ENCODE measurements at places on chromosomes 7 and 10. TPM values are rescaled to one million over a fixed set of nuclear protein-coding genes. Genes with fewer than 3 reads are reported as not detected.

DNA sequence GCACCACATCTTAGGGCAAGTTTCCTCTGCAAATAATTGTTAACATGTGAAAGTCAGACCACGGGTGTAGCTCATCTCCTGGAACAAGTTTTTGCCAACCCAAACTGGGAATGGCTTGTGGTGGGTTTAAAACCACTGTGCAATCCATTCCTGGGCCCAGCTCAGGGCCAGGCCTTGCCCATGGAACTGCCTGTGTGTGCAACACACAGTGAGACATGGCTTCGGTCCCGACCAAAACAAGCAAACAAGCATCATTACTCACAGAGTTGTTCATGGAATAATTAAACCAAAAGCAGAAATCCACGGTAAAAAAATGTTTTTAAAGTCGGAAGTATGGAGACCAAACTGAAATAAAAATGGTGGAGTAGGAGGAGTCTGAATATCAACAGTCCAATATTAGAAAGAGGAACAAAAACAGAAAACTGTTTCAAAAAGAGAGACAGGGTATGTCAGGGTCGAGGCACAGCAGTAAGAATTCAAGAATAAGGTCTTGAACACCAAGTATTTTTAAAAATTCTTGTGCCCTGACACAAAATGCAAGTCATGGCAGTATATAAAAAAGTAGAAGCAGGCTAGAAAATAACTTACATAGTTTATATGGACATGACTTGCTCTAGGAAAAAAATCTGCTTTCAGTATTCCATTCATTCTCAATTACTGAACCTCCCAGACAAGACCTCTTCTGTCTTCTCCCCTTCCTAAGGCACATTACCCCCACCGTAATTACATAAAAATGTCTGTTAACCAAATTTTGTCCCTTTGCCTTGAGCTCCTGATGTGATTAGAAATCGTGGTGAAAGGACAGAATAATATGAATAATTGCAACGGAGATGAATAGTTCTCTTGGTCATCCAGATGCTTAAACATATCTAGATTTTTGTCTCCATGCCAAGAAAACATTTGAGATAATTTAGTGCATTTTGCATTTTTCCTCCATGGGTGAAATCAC lies 88.4 kb downstream of the FAS start:
- H3K36me3 ChIP-seq: no peaks in the 10 kb centered on the region
- no peak overlapping the region for H3K4me3 ChIP-seq
- H3K27me3 ChIP-seq: peaks cover 2% of the 10 kb centered on the region
- no peak for DNase-seq

DNA sequence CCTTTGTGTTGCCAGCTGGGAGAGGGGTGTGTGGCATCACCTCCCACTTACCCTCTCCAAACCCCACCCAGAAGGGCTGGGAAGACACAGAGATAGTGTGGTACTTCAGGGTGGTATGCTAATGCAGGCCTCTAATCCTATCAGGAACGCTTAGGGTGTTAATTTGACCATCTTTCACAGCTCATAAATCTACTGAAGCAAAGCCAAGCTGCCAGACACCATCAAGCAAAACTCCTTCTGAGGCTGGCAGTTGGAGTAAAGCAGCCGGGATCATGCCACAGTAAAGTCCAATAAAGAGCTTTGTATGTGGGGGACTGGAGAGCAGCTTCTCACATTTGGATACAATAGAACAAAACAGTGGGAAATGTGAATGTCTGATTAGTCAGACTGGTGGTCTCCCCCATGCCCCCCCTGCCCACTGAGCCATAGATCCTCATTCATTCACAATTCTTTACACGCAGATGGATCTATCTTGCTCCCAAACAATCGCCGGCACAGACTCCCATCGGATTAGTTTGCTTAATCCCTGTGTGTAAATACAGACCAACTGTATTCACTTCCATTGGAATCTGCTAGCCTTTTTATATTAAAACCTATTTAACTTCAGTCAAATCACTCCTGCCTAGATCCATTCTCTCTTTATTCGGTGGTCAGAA lies 29.6 kb downstream of the FGFBP3 start:
- H3K27ac ChIP-seq: no peak overlapping the region
- peaks cover 3% of the 10 kb centered on the region for H3K27me3 ChIP-seq
- no peak for DNase-seq
- no peaks in the 10 kb centered on the region for H3K4me1 ChIP-seq
- no peak overlapping the region for H3K4me3 ChIP-seq

DNA sequence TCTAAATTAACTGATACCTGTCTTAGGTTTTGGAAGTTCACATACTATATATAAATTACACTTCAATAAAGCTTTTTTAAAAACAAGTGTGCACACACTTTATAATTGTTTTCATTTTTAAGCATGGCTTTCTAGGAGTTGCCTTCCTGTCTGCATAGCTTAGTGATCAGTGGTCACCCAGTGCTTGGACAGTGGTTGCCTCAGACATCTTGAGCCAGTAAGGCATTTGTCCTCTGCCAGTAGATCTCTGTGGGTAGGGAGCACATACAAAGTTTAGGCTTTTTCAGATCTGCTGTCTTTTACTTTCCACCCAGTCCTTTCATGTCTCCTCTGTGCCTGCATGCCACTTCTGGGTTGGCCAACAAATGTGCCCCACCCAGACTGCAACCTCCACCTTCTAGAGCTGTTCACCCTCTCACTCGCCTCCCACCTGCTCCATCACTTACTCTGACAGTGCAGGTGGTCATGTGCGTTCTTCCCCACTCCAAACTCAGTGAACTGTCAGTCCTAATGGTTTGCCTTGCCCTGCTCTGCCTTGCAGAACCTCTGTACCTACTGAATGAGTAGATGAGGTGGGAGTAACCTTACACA lies 31.7 kb downstream of the TPST1 start:
- no peak overlapping the region for H3K4me3 ChIP-seq
- no peak overlapping the region for H3K27ac ChIP-seq
- H3K36me3 ChIP-seq: no peaks in the 10 kb centered on the region

- H3K36me3 ChIP-seq: peaks cover 16% of the 10 kb centered on the region
- DNase-seq: peak; percentile 97
- no peaks in the 10 kb centered on the region for H3K27me3 ChIP-seq
Observed at GRCh38 chr10:97425964-97426775, at the start of gene PGAM1. TSS of gene PGAM1 (plus strand) at chr10:97426191. CDS start at chr10:97426308, 117 bp downstream.

GRCh38 chr7:120274899-120275298 lies 1.9 kb downstream of the KCND2 start:
- no peak overlapping the region for H3K4me3 ChIP-seq
- DNase-seq: no peak
- H3K27ac ChIP-seq: no peak overlapping the region

DNA sequence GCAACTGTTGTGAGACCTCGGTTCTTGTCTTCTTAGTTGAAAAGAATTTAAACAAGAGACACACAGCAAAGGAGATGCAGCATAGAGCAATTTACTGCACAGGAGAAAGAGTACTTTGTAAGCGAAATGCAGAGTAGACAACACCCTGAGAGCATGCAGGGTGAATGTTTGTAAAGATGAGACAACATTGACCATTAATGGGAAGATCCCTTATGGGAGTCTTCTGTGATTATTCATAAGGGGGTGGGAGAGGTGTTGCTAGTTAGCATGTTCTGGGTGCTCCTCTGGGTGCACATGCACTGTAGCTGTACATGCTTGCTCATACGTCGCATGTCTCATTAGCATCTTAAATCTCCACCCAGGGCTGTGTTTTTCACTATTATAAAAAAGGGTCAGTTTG lies 62.3 kb downstream of the CLRN3 start:
- H3K27ac ChIP-seq: no peak overlapping the region
- no peaks in the 10 kb centered on the region for H3K4me1 ChIP-seq
- H3K36me3 ChIP-seq: no peaks in the 10 kb centered on the region
- DNase-seq: no peak

- H3K4me1 ChIP-seq: no peaks in the 10 kb centered on the region
- DNase-seq: no peak
- H3K4me3 ChIP-seq: no peak overlapping the region
- H3K27me3 ChIP-seq: no peaks in the 10 kb centered on the region
- no peak overlapping the region for H3K27ac ChIP-seq
Observed at GRCh38 chr7:112782498-112782897, 7.7 kb downstream of the TMEM168 start.

Gene KLLN
- 0.54 TPM for total RNA-seq

Gene MACROH2A2
- total RNA-seq: 2.4 TPM

GRCh38 chr7:76357475-76358010 lies 1.2 kb downstream of the YWHAG start:
- no peak for DNase-seq
- peaks cover 9% of the 10 kb centered on the region for H3K36me3 ChIP-seq
- no peaks in the 10 kb centered on the region for H3K27me3 ChIP-seq
- peaks cover 29% of the 10 kb centered on the region for H3K4me1 ChIP-seq

Gene NUTM2E
- not detected for total RNA-seq

Gene NOLC1
- 35.6 TPM for total RNA-seq

DNA sequence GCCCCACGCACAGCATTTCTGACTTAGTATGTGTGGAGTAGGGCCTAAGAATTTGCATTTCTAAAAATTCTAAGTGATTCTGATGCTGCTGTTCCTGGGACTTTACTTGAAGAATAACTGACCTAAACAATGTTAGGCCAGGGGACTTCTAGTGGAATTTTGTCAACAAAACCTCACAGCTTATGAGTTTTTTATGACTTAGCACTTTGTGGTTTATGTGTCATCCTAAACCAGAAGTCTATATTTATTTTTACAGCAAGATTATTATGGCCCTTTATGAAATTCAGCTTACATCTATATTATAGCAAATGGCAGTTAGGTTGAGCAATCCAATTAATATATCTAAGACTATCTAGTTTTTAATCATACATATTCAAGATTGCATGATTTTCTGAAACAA lies 24.6 kb upstream of the BET1 start:
- H3K36me3 ChIP-seq: no peaks in the 10 kb centered on the region
- no peak overlapping the region for H3K27ac ChIP-seq
- no peaks in the 10 kb centered on the region for H3K4me1 ChIP-seq
- H3K4me3 ChIP-seq: no peak overlapping the region

GRCh38 chr7:55878691-55879090 lies 8.6 kb upstream of the ZNF713 start:
- no peaks in the 10 kb centered on the region for H3K4me1 ChIP-seq
- H3K36me3 ChIP-seq: no peaks in the 10 kb centered on the region
- DNase-seq: no peak
- H3K27me3 ChIP-seq: no peaks in the 10 kb centered on the region
- no peak overlapping the region for H3K27ac ChIP-seq

DNA sequence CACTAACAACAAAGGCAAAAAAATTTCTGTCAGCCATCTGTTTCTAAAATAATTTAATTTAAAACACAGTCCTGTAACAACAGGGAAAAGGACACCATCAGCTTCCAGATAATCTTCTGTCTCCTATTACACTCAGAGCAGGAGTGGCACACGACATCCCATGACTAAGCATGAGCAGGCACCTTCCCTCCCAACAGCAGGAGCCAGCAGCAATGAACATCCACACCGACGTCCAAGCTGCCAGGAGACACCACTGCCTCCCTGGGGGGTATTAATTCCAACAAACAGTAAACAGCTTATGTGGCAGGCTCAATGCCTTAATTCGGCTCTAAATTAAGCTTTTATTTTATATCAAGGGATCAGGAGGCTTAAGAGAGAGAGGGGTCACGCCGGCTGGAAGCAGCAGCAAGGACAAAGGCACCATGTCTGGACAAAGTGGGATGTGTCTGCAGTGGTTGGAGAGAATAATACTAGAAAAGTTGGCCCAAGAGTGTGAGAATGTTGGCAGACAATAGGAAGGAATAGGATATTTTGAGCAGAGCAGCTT lies 45.7 kb downstream of the KIAA1549 start:
- no peak overlapping the region for H3K27ac ChIP-seq
- DNase-seq: no peak
- H3K4me3 ChIP-seq: no peak overlapping the region
- no peaks in the 10 kb centered on the region for H3K4me1 ChIP-seq

GRCh38 chr7:20412032-20412431 lies 81.3 kb downstream of the ITGB8 start:
- no peak for DNase-seq
- H3K36me3 ChIP-seq: no peaks in the 10 kb centered on the region
- no peaks in the 10 kb centered on the region for H3K4me1 ChIP-seq
- no peaks in the 10 kb centered on the region for H3K27me3 ChIP-seq

DNA sequence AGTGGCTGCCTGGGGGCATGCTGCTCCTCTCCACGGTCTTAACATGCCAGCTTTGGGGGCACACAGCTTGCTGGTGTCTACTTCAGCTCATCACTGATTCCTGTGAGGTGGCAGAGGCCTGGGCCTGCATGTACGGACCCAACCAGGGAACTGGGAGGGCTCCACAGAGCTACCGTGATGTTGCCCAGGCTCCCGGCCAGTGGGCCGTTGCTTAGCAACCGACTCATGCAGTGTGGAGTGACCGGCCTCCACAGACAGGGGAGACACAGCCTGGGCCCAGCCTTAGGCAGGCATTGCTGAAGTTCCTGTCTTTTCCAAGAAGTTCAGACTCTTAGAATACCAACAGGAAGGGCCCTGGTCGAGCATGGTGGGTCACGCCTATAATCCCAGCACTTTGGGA lies 25.8 kb upstream of the SH2B2 start:
- no peak overlapping the region for H3K4me3 ChIP-seq
- H3K4me1 ChIP-seq: no peaks in the 10 kb centered on the region
- H3K36me3 ChIP-seq: no peaks in the 10 kb centered on the region
- no peak for DNase-seq
- no peak overlapping the region for H3K27ac ChIP-seq
- H3K27me3 ChIP-seq: no peaks in the 10 kb centered on the region

- no peaks in the 10 kb centered on the region for H3K27me3 ChIP-seq
- no peaks in the 10 kb centered on the region for H3K4me1 ChIP-seq
- H3K27ac ChIP-seq: no peak overlapping the region
- peaks cover 19% of the 10 kb centered on the region for H3K36me3 ChIP-seq
Observed at GRCh38 chr7:96183163-96183670, 138.7 kb downstream of the SLC25A13 start.

Gene SEMA3D
- total RNA-seq: not detected

DNA sequence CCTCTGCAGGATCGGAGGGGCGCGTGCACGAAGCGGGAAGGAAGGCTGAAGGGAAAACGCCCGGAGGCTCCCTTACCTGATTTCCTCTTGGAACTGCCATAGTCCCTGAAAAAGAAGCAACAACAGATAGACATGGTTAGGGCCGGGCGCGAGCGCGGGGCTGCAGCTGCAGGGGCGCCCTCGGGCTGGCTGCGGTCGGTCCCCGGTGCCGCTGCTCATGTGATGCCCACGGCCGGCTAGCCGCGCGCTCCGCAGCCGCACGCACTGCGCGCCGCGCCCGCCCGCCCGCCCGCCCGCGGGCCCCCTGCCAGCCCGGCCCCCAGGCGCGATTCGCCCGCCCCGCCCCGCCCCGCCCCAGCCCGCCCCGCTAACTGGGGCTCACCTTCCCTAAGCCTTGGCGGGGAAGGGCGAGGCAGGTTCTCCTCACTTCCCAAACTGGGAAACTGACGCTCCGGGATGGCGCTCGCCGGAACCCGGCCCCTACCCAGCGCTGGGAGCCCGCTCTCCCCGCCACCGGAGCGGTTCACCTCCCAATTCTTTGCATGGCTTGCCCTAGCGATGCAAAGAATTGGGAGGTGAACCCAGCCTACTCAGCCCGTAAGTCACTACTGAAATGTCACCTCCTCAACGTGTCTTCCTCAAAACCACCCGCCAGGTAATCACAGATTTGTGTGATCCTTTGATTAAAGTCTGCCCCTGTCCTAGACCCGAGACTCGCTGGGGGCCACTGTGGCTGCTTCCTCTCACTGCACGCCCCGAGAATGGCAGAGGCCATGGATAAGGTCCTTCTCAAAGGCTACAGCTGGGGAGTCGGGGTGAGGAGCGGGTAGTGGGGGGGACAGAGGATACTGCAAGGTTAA lies 162.2 kb downstream of the SH3PXD2A start:
- H3K27me3 ChIP-seq: no peaks in the 10 kb centered on the region
- peaks cover 41% of the 10 kb centered on the region for H3K4me1 ChIP-seq

All from CD4-positive, CD25-positive, alpha-beta regulatory T cell (primary cell).